ENCODE measurements at places on chromosomes 5 and 9. TPM values are rescaled to one million over a fixed set of nuclear protein-coding genes. Genes with fewer than 3 reads are reported as not detected.

Gene CAMK2A
- total RNA-seq, result 2.0 TPM

Gene ELAVL2
- not detected for total RNA-seq

Gene SLIT3
- total RNA-seq, result 0.66 TPM

Gene WWC1
- 4.7 TPM for total RNA-seq

Gene PCDHA13
- total RNA-seq, result not detected

Gene AUH
- total RNA-seq, result 21.2 TPM

Gene ECM2
- total RNA-seq, result 1.5 TPM

Gene ENTPD2
- not detected for total RNA-seq

Gene PTGR1
- 60.3 TPM for total RNA-seq

Gene INSL4
- total RNA-seq, result not detected

Gene ERMP1
- total RNA-seq, result 23.3 TPM

Gene SPINK13
- not detected for total RNA-seq

Gene PCDHB8
- 0.29 TPM for total RNA-seq

Gene OR1J2
- not detected for total RNA-seq

Gene SPINK4
- total RNA-seq, result 1.8 TPM

Gene GCNT4
- 1.1 TPM for total RNA-seq

All from placental pericyte (primary cell).